ENCODE measurements at places on chromosomes 11 and 22.
A peak's percentile ranks its signal among the peaks of the same experiment; 100 is the strongest.

- no peak for DNase-seq
These were observed 9.8 kb upstream of the ZDHHC13 start for GRCh38 chr11:19107125-19107524.

DNA sequence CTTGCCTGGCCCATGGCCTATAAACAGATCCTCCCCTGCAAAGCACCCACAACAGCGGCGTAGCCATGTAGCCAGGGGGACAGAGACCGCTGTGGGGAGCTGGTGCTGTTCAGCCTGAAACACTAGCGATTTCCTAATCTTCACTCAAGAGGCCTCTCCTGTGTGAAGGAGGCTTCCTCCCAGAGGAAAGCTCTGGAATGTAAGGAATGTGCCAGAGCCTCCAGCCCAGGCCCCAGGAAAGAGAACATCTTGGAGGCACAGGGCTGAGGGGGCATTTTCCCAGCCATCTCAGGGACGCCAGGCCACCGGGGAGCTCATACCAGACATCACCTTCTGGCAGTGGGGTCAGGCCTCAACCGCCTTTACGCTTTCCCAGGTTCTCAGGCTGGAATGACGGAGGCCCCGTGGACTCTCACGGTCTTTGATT lies 24.0 kb downstream of the MIAT start:
- peak; percentile 81 for DNase-seq

- DNase-seq, result no peak
These were observed 1888.9 kb downstream of the LRRC4C start for GRCh38 chr11:39570526-39570925.

DNA sequence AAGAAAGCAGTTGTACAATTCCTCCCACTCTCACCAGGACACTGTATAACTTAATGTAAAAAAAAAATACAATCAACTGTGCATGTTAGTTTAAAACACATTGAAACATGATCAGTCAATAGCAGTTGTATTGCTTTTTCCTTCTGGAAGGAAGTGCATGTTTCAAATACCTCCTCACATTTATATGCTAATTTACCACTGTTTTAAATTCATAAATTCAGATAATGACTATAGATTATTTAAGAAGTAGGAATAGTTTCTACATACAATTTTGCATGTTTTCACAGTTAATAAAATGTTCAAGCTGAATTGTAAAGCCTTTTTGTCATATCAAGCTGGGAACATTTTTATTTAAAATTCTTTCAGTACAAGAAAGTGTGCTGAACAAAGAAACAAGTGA lies 3.3 kb downstream of the GRIA4 start:
- no peak for DNase-seq

DNA sequence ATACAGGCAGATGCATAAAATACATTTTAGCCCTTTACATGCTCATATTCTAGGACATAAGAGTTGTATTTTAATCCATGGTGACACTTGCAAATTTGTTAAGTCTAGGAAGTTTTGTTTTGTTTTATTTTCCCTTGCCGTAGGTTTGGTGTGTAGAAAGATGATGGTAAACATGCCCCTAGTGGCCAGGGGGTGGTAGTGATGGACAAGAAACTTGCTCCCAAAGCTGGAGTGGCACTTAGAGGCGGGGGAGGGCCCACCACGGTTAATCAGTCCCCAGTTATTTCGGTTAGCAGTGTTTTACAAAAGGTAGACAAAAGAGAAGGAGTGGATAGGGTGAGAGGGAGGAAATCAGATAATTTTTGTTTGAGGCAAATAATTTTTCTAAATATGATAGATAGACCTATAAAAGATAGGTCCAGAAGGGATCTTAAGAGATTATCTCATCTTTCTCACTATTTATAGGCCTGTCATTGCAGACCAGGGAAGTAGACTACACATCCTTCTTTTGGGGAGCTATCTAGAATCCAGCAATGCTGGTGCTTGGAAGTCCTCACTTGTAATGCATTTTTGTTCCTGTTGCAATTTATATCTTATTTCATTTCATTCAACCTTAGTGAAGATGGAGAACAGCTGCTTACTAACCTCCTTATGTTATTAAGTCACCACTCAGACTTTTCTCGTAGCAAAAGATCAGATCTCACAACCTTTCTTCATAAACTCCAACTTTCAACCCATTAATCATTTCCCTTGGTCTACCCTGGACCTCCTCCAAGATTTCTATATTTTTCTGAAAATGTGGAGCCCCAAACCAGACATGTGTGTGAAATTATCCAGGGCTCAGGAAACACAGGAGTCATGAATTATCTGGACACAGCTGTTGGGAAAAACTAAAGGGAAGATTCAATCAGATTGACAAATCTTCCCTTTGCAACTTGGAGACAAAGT lies 5.9 kb upstream of the BDNF start:
- no peak for DNase-seq

All from HS-27A (cell line).